ENCODE measurements at places on chromosomes 5 and 9.

DNA sequence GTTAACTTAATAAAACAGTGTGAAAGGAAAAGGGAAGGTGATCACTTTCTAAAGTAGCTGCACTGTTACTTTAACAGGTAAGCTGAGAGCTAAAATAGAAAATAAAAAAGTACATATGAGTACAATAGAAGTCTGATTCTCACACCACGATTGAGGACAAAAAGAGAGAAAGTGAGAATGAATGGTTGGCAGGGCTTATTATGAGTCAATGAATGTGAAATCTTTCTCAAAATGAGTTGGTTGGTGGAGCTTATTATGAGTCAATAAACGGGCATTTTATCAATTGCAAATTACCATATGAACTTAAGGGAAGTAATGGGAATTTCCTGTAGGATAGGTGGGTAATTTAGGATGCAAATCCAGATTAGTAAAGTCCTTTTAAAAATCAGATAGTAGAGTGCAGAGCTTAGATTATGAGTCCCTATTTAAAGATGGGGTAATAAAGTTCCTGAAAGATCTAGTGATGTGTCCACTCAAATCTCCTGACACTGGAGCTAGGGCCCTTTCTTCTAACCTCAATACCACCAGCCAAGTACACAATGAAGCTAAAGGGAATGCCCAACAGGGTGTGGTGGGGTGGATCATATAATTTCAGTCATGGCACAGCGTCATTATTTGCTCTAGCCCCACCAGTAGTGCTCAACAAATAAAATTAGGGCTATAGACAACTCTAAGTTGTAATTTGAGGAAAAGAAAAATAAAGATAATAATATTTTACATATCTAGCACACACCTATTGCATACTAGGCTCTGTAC, 21.1 kb upstream of the TLR4 start:
- DNase-seq = no peak

DNA sequence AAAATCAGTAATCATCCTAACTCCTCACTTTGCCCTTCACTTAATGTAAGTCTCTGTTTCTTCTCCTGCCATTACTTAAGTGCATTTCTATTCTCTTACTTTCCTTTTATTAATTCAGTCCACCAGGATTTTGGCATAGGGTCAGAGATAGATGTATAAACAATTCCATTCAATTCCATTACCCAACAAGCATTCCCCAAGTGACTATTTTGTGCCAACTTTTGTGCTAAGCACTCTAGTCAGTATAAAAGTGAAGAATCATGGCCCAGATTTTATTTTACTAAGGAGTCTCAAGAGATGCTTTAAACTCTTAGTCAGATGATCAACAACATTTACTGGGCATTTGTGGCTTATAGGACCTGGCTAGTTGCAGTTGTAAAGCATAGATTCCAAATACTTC, 159.3 kb downstream of the DMAC1 start:
- DNase-seq = no peak

DNA sequence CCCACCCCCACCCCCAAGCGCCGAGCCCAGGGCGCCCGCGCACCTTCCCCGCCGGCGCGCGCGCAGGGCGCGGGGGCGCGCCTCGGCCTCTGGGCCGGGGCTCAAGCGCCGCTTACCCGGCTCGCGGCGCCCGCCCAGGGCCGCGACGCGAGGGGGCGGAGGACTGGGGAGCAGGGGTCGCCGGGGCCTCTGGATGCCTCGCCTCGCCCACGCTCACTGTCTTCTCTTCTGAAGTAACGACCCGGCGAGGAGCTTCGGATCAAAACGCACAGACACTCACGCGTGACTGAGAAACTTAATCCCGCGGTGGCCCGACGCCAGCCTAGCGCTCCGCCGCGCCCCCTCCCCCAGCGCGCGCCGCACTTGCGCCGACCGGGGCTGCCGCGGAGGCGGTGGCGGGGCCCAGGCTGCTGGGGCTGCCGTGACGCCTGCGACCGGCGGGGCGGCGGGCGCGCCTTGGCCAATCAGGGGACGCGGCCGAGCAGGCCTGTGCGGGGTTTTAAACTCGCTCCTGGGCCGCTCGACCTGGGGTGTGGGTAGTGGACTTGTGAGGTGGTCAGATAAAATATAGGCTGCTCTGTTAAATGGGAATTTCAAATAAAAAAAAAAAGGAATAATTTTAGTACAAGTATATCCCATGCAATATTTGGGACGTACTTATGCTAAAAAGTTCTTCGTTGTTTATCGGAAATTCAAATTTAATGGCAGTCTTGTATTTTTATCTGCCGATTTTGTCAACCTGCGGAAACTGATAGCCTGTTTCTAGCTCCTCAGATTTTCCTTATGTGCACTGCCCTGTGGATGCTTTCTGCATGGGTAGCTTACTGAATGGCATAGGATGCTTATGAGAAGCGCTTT, at the start of gene MPDZ:
Gene MPDZ, minus strand, starts transcription at position 409 of the 858 bp plus-strand sequence. CDS start 29,377 bp downstream, outside the sequence.
- DNase-seq = no peak

GRCh38 chr9:81685763-81686613, 3.4 kb downstream of the TLE1 start:
- DNase-seq = no peak

GRCh38 chr5:113029614-113030013, 53.0 kb downstream of the DCP2 start:
- no peak for DNase-seq

All from T-cell (primary cell).